ENCODE measurements at places on chromosomes 16 and 17.
A peak's percentile ranks its signal among the peaks of the same experiment; 100 is the strongest.

DNA sequence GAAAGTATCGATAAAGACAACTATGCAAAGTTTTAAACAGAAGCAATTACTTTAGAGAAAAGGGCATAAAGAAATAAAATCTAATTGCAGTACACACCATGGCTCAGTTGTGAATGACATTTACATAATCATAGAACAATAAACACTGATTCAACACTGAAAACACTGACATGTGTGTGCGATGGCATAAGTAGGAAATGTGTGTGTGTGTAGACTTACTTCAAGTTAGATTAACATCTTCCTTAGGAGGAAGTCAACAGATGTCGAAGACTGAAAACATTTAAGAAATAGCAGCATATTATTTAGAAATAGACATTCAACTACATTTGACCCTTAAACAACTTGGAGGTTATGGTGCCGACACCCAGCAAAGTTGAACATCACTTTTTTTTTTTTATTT, 172.4 kb downstream of the STX8 start:
- DNase-seq = no peak

GRCh38 chr17:69560987-69561441, 146.5 kb downstream of the MAP2K6 start:
- DNase-seq = no peak

- DNase-seq = no peak
These were observed 23.1 kb downstream of the SREBF1 start for GRCh38 chr17:17813725-17814095.

- peak; percentile 14 for DNase-seq
These were observed 510.7 kb downstream of the MAF start for GRCh38 chr16:79089735-79090284.

- DNase-seq = no peak
These were observed 943 bp downstream of the CNTROB start for GRCh38 chr17:7932949-7933348.

DNA sequence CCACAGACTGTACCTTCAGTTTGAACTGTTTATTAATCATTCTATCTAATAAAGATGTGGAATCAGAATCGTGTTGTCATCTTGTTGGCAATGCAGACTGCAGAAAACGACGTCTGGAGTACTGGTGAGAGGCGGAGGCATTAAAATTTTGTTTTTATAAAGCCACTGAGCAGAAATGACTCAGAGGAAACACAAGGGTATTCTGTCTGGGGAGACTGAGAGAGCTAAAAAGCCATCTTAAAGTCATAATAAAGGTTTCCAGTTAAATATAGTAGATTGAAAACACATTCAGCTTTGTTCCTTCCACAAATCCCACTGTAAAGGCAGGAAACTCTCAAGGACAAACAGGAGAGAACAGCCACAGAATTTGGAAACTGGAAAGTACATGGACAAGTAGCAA, 74.2 kb downstream of the CPPED1 start:
- no peak for DNase-seq

DNA sequence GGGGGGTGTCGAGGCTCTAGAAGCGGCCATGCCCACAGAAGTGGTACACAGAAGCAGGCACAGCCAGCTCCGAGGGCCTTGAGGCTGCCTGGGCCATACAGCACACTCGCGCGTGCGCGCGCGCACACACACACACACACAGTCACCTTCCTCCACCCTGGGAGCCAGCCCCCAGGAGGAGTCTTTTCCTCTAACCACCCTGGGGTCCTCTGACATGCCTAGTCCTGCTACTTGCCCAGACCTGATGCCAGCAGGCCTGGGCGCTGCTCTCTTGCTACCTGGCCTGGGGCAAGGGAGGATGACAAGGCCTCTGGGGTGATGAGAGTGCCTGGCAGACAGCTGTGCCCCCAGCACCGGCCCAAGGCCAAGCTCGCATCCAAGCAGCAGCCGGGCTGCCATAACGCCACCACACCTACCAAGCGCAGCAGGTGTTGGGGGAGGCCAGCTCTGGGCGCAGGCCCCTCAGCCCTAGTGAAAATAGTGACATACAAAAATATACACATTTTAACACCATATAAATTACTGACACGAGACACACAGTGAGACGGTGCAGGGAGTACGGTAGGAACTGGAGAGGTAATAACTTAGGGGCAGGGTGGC, 41.1 kb downstream of the TSC2 start:
- DNase-seq = no peak

DNA sequence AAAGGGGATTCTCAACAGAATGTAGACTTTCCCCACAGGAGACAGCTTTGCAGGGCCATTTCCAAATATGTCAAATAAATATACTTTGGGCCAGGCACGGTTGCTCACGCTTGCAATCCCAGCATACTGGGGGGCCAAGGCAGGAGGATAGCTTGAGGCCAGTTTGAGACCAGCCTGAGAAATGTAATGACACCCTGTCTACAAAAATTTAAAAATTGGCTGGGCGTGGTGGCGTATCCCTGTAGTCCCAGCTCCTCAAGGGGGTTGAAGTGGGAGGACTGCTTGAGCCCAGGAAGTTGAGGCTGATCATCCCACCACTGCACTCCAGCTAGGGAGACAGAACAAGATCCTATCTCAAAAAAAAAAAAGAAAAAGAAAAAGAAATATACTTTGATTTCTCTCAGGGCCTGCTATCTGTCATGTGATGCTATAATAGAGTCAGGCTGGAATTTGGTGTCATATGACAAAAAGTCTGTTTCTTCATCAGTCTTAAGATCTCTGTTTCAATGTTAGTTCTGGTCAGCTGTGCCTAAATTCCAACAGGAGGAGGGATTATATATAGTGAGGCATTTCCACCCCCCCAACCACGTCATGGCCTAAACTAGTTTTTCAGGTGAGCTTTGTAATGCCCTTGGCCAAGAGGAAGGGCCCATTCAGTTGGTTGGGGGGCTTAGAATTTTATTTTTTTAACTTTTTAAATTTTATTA, 4.3 kb upstream of the ZDHHC7 start:
- DNase-seq = no peak

- DNase-seq = no peak
These were observed 5.1 kb upstream of the ERN1 start for GRCh38 chr17:64135000-64135399.

DNA sequence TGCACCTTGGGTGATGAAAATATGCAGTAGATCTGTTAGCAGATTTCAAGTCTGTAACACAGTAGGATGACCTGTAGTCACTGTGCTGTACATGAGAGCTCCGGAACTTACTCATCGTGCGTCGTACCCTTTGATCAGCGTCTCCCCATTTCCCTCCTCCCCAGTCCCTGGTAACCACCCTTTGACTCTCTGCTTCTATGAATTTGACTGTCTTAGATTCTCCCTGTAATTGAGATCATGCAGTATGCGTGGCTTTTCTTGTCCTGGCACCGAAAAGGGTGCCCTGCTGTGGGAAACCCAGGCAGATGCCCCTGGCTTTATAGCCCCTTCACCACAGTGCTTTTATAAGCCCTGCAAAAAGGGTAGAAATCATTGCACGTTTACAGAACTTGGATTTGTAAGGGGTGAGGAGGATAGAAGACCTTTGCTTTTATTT, 20.5 kb downstream of the CLEC16A start:
- DNase-seq = no peak

- no peak for DNase-seq
These were observed 56.6 kb downstream of the TMEM186 start for GRCh38 chr16:8740775-8741355.

- no peak for DNase-seq
These were observed 11.5 kb downstream of the HAS3 start for GRCh38 chr16:69116906-69117305.

DNA sequence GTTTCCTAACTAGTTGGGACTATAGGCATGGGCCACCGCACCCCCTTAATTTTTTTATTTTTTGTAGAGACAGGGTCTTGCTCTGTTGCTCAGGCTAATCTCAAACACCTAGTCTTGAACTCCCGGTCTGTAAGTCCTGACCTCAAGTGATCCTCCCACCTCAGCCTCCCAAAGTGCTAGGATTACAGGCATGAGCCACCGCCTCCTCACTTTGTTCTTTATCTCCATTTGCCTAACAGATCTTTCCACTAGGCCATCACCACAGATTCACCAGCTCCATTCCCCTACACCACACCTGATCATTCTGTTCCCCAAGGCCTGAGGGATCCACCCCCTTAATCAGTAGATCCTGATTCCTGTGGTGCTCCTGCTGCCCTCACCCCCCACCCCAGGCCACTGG, 7.6 kb upstream of the ZNF629 start:
- DNase-seq = no peak

DNA sequence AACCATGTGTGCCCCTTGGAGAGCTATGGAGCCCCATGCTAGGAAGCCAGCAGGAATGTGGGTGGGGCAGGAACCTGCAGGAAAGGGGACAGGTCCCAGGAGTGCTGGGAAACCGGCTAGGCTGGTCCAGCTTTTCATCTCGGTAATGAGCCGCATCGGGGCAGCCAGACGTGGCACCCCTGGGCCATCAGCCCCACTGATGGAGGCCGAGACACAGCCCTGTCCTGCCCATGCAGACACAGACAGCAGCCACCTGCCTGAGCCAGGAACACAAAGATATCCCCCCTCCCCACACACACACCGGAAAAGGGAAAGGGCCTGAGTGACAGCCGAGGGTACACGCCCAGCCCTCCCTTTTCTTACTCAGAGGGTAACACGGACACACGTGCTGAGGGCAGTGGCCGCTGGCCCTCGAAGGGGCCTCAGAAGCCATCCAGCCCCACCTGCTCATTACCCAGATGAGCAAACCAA, 18.1 kb downstream of the PPL start:
- DNase-seq = no peak

- DNase-seq = no peak
These were observed 4.3 kb downstream of the P2RX5 start for GRCh38 chr17:3691617-3692067.

DNA sequence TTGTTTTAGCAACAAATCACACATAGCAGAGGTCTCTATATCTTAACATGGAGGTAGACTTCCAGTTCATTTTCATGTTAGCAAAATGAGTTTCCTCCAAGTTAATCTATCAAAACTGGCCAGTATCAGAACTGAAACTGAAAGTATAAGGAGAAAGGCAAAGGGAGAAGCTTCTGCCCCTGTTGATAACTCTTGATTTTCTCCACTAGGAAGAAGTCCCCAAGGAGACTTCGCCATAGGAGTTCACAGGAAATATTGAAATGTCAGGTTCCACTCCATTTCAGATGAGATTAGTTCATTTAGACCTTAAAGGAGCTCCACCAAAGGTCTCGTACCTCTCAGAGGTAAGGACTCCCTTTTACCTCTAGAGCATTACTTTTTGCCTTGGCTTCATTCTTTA, 1.2 kb upstream of the OGFOD3 start:
- DNase-seq = no peak

GRCh38 chr16:70483426-70483825, 29.0 kb downstream of the FCSK start:
- DNase-seq = no peak

DNA sequence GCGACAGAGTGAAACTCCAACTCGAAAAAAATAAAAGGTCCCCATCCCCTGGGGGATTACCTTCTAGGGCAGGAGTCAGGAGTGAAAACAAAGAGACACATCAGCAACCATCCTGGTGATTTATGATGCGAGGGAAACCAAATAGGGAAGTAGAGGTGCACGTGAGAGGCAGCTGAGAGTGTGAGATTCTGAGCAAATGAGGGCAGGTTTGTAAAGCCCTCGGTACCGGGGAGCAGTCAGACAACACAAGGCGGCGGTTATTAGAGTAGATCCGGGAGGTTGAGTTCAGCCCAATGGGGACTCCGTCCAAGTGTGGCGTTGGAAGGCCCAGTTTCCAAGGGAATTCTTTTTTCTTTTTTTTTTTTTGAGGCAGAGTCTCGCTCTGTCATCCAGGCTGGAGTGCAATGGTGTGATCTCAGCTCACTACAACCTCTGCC, 7.4 kb upstream of the ARMC7 start:
- no peak for DNase-seq

- no peak for DNase-seq
These were observed 2.5 kb downstream of the CORO1A start for GRCh38 chr16:30185683-30186421.

DNA sequence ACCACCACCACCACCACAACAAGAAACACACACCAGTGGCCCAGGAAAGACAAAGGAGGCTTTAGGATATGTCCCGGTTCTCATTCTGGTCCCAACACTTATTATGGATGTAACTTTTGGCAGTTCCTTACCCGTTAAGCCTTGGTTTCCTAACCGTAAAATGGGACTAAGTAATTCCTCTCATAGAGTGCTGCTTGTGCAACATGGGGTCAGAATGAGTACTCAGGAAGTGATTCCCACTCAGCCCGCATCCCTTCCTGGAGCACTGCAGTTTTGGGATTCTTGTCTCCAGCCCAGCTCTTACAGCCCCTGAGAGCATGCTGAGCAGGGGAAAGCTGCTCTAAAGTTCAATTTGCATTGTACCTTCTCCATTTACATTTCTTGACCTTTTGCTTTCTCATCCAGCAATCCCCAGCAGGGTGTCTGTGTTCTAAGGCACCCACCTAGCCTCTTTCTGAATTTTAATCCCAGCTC, 262.6 kb downstream of the PRKCA start:
- no peak for DNase-seq

GRCh38 chr17:81312624-81313325, 17.7 kb upstream of the SLC38A10 start:
- DNase-seq = no peak

DNA sequence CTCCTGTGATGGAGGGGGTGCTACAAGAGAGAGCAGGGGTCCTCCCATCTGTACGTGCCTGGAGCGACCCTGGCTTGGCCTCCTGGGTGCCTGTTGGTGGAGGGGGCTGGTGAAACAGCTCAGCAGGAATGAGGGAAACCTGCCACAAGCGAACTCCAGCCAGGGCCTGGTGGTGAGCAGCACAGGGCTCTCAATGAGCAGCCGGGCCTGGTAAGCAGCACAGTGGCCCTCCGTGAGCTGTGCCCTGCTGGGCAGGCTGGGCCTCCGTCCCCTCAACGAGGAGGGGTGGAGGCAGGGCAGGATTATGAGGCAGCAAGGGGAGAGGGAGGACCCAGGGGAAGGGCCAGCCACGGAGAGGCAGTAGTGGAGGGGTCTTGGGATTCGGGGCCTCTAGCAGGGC, 101.9 kb downstream of the SDK2 start:
- DNase-seq = no peak

DNA sequence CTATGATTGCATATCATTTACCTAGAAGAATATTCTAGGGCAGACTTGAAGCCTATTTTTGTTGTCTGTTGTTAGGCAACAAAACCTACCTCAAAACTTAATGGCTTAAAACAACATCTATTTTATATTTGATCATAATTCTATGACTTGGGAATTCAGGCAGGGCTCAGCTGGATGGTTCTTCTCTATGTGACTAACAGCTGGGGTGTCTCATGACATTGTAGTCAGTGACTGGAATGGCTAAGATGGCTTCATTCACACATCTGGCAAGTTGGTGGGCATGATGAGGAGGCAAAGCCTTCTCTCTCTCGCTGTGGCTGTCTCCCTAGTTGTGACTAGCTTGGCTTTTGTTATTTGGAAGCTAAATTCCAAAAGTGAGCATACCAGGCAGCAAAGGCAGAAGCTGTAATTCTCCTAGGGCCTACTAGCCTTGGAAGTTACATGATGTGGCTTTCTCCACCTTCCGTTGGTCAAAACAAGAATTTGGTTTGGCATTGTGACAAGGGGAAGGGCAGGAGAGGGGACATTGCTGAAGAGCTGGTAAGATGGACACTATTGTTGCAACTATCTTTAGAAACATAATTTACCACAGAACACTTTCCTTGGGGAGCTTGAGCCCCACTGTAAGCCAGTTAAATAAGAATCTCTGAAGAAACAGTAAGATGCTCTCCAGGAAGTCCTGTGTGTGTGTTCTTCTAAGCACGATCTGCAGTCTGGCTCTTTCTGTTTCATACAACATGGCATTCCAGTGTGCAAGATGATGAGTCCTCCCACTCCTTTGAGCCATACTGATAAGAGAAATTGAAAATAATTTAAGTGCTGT, 39.4 kb downstream of the ZNRF1 start:
- DNase-seq = no peak

- DNase-seq = no peak
These were observed 211.9 kb downstream of the STX8 start for GRCh38 chr17:9363440-9364350.

Data from putamen (tissue), 1 donor.